ENCODE measurements at places on chromosomes 3 and 15.

- DNase-seq = no peak
Observed at GRCh38 chr3:180180795-180181194, 144.1 kb upstream of the PEX5L start.

DNA sequence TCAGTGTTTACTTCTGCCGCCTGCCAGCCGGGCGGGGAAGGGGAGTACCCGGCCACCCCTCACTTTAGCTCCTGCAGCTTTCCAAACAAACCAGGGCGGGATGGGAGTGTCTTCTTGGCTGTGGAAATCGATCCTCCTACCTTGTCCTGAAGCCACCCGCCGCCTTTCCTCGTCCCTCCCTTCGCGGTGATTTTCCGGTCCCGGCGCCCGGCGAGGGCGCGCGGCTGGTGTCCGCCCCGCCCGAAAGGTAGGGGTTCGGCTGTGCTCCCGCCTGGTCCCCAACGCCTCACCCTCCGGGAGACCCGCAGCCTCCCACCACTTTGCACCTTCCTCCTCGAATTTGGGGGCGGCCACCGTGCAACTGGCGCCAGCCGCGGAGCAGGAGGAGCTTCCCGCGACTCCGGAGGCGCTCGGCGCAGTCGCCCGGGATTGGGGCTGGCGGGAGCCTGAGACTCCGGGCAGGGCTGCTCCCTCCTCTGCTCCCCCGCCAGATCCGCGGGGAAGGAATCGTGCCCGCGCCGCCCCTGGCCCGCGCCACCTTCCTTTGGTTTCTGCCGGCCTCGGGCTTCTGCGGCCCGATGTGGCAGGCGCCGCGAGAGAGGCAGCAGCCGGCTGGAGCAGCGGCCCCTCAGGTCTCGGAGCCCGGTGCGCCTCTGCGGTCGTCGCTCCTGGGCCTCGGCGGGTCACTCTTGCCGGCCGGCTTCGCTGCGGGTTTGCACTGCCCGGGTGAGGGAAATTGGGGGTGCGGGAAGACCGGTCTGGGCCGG, 30.7 kb upstream of the ST3GAL6 start:
- no peak for DNase-seq

DNA sequence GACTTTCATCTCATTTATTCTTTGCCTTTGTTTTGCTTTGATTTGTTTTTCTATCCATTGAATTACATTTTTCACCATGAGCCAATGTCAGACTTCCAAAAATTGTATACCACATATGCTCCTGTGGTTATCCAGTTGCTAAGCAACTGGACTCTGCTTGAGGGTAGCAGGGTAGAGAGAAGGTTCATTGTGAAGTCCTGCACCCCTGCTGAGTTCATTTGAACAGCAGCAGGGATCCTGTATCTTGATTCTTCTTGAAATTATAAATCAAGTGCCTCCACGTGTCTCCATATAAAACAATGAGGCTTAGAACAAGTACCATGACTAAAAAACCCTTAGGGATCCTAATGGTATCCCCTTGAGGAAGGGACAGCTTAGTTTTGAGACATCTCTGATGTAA, 449.3 kb downstream of the ROBO2 start:
- no peak for DNase-seq

- DNase-seq = no peak
Observed at GRCh38 chr3:126983653-126984390, 907 bp downstream of the PLXNA1 start.

DNA sequence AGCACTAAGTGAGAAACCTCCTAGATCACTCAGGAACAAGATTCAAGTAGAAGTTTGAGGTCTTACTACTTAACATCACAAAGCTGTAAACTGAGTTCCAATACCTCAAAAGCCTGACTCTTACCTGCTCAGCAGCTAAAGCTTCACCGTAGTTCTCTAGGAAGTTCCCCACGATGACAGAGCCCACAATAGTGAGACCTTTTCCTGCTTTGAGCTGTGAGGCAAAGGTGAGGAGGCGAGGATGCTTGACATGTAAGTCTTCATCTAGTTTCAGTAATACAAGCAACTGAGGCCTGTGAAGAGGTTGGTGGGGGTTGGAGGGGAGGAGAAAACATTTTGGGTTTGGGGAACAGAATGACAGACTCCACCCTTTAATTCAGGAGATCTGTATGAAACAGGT, 15.7 kb downstream of the EMC4 start:
- no peak for DNase-seq

GRCh38 chr3:104787306-104787705, 579.4 kb upstream of the ALCAM start:
- no peak for DNase-seq

DNA sequence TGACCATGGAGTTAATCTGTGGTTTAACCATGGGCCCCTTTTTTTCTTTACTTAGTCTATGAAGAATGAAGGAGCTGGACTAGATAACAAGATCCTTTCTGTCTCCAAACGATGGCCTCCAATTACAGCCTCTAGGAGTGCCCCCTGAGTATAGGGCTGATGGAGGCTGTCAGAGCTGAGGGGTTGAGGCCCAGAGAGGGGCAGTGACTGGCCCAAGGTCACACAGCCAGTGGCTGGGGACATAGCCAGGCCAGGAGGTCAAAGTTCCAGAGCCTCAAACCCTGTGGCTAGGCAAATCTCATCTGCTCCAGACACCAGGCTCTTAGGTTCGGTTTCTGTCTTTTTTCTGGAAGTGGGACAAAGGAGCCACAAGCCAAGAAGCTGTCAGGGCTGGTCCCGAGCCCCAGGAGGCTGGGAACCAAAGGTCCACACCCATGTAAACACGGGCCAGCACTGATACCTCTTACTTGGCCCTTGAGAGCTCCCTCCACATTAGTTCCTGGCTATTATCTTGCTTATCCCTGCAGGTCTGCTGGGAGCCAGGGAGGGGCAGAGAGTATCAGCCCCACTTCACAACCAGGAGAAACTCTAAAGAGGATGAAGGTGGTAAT, 10.3 kb downstream of the RHOV start:
- DNase-seq = no peak

GRCh38 chr3:45055411-45056143, 29.5 kb downstream of the CLEC3B start:
- no peak for DNase-seq

DNA sequence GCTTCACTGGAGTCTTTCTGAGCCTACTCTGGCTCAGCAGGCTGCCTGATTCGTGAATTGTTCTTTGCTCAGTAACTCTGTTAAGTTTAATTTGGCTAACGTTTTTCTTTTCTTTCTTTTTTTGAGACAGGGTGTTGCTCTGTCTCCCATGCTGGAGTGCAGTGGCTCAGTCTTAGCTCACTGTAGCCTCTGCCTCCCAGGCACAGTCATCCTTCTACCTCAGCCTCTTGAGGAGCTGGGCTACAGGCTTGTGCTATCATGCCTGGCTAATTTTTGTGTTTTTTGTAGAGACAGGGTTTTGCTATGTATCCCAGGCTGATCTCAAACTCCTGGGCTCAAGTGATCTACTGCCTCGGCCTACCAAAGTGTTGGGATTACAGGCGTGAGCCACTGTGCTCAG, 165.0 kb downstream of the PEX5L start:
- no peak for DNase-seq

GRCh38 chr3:160006282-160007163, 17.9 kb downstream of the IL12A start:
- no peak for DNase-seq

DNA sequence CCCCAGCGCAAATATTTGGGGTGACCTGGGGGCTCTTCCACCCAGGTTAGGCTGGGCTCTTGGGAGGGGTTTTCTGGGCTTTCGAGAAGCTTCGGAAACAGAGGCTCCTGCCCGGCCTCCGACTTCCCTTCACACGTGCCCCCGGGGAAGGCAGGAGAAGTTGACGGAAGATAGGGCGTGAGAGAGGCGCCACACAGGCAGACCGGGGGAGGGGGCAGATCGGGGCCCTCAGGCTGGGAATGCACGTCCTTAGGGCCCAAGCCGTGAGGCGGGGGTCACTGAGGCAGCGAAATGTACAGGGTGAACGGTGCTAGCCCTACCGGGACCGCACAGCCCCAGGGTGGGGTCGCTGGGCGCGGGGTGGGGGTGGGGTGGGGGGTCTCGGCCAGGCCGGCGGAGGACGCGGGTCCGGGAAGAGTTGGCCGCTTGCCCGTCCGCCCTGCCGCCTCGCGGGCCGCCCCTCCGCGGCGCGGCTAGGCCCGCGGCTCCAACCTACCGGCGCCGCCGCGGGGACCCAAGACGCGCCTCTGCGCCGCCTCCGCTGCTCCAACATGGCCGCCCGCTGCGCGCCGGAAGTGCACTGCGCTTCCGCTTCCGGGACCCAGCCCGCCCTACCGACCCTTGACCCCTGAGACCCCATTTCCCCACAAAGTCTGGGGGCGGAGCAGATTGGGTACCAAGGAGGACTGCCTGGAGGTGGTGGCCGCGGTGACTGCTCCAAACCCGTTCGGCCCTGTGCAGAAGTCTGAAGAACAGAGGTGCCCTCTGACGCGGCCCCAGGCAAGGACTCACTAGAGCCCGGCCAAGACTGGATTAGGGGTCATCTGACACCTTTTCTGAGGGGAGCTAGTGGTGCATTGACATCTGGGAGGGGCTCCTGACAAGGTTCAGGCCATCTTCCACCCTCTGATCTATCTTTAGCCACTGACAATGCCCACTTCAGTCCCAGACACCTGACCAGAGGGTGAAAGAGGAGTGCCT, at the start of gene CCDC71:
Gene CCDC71 (minus strand): TSS at position 561 of the 981 bp plus-strand sequence. CDS start 2,123 bp downstream, outside the sequence.
- no peak for DNase-seq
